LNCaP clone FGC (cell line): ENCODE measurements at places on chromosomes 3 and 15.

- DNase-seq: no peak
Observed at GRCh38 chr3:44568561-44568960, 13.6 kb downstream of the ZKSCAN7 start.

DNA sequence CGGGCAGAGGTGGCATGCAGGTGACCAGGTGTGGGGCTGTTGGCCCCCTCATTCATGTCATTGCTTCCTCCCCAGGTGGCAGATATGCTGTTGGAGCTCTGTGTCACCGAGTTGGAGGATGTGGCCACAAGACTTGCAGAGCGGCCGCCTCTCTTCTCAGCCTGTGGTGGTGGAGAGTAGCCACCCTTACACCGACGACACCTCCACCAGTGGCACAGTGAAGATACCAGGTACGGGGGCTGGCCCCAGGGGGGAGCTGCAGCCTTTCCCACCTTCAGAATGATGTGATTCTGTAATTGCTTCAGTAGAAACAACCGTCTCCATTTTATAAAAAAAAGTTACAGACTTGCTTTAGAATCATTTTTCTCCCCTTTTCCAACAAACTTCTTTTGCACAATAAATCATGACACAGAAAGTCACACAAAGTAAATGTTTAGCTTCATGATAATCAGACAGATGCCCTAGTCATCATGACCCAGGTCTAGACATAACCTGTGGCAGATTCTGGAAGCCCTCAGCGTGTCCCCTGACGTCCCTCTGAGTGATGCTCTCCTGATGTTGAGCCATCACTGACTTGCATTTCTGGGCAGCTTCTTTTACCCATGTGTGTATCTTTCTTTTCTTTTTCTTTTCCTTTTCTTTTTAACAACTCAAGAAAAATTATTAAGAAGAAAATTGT lies 76.0 kb upstream of the FAN1 start:
- DNase-seq: no peak

- no peak for DNase-seq
Observed at GRCh38 chr3:159852266-159852665, 136.4 kb upstream of the IL12A start.

- no peak for DNase-seq
Observed at GRCh38 chr15:64144192-64144564, 7.4 kb upstream of the SNX22 start.

GRCh38 chr3:151567477-151567876 lies 106.6 kb upstream of the IGSF10 start:
- no peak for DNase-seq

GRCh38 chr3:183629546-183630301 lies 5.7 kb upstream of the KLHL24 start:
- no peak for DNase-seq

DNA sequence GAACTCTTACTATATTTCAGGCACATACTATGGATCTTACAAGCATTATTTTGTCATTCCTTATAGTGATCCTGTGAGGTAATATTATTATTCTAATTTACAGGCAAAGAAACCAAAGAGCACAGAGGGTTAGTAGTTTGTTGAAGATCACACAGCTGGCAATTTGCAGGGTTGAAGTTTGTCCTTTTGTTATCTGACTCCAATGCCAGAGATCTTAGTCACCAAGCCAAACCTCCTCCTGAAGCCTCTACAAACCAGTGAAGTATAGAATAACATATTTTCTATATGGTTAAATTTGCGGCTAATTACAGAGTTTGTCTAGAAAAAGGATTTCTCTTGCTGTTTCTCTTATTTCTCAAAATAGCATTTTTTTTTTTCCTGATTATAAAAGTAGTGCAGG lies 11.2 kb downstream of the ISLR2 start:
- no peak for DNase-seq

DNA sequence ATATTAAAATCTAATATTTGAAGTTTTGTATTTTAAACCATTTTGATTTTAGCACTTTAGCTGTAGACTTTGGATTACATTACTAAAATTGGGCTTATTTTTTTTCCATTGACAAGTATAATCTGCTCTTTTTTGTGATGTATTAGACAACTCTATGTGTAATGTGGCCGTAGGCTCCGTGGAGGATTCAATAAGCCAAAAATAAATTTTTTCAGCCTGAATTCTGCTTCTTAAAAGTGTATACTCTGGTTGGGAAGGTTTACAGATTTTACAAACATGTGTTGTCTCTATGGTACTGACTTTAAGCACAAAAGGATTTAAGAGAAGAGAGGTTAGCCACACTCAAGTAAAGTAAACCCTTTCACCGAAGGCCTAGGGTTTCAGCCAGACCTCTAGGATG lies 110.8 kb downstream of the PLCL2 start:
- DNase-seq: no peak

GRCh38 chr3:12138044-12138443 lies 20.7 kb downstream of the TIMP4 start:
- peak; percentile 48 for DNase-seq

- DNase-seq: no peak
Observed at GRCh38 chr3:37662785-37663184, 198.9 kb upstream of the CTDSPL start.

DNA sequence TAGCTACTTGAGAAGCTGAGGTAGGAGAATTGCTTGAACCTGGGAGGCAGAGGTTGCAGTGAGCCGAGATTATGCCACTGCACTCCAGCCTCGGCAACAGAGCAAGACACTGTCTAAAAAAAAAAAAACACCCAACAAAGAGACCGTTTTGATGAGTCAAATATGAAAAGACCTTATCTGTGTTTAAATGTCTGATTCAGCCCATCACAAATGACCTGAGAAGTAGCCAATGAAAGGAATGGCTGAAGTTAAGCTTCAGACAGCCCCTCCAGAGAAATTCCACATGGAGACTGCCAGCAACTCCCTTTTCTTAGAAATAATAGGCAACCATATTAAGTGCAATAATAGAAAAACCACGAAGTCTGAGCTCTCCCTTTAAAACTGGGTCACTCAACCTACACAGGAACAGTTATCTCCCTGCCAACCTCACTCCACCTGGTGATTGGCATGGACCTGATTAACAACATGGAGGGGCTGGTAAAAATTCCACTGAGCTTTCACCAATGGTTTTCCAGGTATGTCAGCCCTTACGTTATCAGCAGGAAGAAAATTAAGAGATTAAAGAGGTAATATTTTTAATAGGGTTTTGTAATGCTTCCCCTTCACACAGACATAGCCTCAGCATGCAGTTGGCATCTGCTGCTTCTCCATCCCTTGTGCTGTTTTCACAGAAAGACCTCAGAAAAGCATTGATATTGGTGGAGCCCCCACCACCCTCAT lies 238.1 kb upstream of the STT3B start:
- no peak for DNase-seq

DNA sequence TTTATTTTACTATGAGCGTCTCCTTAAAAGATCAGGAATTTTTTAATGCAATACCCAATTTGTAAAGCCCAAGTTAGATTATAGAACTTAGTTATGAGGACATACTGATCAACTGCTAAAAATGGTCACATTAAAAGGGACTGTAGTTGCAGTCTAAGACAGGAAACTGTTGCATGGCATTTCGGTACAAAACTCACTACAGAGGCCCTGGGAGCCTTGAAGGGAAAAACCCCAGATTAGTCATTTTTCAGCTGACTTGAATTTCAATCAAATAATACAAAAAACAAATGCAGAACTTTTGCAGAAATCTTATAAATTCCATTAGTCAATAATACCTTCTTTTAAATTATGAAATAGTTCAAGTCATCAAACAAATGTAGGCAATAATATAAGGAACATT lies 6.9 kb upstream of the PTX3 start:
- no peak for DNase-seq
